ENCODE measurements at places on chromosomes 13 and 19.

GRCh38 chr13:42808341-42808940 is 27.1 kb downstream of the FAM216B start:
- no peak for DNase-seq

GRCh38 chr13:20219577-20219976 is 12.5 kb downstream of the GJB6 start:
- no peak for DNase-seq

- DNase-seq = no peak
Measured at GRCh38 chr13:93499991-93500390, 273.4 kb downstream of the GPC6 start.

GRCh38 chr13:79307433-79307861 is 98.6 kb downstream of the RBM26 start:
- no peak for DNase-seq

DNA sequence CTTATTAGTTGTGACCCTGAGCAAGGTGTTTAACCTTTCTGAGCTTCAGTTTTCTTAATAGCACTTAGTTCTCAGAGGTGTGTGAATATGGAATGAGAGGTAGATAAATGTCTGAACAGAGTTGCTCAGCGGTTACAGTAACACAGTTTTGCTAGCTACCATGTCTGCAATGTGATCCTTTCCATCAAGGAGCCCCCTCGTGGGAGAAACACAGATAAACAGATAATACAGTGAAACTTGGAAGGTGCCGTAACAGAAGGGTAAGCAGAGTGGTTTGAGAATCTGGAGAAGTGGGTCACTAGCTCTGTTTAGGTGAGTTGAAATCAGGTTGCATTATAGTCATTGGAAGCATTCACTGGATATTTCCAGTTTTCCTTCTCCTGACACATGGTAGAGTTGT is 38.9 kb downstream of the IRS2 start:
- no peak for DNase-seq

DNA sequence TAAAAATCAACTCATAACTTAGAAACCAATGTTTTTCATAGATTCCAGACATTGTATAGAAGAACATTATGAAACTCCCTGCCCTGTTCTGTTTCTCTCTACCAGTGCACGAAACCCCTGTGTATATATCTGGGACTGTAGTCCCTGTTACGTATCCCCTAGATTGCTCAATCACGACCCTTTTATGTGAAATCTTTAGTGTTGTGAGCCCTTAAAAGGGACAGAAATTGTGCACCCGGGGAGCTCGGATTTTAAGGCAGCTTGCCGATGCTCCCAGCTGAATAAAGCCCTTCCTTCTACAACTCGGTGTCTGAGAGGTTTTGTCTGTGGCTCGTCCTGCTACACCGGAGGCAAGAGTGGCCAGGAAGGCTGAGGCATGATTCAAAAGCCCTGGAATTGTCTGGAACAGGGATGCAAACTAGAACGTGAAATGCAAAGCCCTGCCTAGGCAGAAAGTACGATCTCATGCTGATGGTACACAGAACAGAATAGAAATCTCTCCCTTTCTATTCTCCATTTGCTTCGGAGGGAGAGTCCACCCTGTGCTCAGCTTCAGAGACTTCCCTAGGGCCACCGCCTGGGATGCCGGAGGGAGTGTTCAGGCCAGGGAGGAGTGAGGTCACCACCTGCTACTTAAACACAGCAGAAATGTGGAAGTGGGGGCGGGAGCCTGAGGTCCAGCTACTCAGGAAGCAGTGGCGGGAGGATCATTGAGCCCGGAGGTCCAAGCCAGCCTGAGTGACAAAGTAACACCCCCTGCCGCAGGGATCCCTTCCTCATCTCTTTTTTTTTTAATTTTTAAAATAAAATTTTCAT is 758 bp upstream of the ZNF888 start:
- no peak for DNase-seq

GRCh38 chr13:91135968-91136367 is 211.5 kb upstream of the MIR17HG start:
- no peak for DNase-seq

GRCh38 chr19:33365691-33366090 is 7.8 kb upstream of the CEBPG start:
- no peak for DNase-seq

DNA sequence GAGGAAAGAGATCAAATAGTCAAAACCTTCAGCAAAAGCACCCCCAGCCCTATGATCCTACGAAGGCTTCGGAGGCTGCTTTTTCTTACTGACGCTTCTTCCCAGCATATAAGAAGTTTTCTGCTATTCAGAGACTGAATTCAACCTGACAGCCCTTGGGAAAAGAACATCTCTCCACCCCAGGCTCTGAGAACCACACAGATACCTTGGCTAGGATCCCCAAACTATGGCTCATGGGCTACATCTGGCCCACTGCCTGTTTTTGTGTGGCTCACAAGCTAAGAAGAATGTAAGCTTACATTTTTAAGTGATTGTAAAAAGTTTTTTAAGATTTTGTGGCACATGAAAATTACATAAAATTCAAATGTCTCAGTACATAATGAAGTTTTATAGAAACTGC is 3.0 kb downstream of the SLC15A1 start:
- DNase-seq = no peak

DNA sequence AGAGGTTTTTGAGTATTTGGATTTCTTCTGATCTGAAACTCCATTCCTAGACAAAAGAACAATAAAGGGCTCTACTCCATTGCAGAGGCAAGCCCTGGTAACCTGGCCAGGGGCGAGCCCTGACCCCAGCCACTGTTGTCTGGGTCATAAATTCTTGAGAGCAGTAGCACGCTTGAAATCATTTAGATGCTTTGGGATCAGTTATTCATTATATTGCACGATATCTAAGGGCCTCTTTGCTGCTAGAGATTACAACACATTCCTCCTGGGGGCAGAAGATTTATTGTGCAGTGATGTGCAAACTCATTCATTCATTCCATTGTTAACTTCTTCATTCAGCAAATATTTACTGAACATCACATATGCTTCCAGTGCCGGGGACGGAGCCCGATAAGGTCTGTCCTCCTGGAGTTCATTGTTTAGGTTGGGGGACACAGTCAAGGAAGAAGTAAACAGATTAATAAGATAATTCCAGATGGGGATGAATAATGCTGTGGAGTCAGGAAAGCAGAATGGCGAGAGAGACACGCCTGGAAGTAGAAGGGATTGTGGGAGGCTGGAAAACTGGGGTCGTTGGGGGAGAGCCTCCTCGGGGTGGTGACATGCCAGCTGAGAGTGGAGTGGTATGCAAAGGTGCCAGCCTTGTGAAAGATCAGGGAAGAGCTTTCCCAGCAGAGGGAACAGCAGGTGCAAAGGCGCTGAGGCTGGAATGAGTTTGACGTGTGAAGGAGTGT is 34.9 kb downstream of the SIPA1L3 start:
- no peak for DNase-seq

DNA sequence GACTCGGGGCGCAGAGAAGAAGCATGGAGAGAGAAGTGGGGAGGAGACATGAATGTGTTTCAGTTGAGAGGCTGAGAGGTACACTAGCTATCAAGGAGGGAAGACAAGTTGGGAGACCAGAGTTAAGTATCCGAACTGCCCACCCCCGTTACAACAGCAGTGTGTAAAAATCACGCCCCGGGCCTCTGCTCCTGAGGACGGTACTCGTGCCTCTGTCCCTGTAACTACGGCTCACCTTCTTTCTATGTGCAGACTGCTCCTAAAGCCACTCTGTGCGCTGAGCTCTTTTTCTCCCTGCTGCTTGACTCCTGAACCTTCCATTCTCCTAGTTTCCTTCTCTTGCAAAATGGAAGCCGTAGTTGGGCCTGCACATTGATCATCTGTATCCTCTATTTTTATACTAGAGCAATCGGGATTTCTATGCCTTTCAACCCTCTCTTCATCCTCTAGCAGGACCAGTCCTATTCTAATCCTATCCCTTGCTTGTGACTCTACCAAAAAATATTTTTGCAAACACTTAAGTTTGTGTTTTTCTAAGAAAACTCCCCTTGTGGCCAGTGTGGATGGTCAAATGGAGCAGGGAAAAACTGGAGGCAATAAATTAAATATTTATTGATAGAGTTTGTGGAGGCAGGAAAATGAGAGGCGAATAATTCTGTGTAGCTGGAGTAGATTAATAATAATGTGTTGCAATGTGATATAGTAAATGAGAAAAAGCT is 569 bp downstream of the POLR1D start:
- no peak for DNase-seq

- no peak for DNase-seq
Measured at GRCh38 chr19:19297759-19298158, 22.6 kb downstream of the SUGP1 start.

GRCh38 chr13:112325920-112326645 is 50.1 kb upstream of the SPACA7 start:
- no peak for DNase-seq

DNA sequence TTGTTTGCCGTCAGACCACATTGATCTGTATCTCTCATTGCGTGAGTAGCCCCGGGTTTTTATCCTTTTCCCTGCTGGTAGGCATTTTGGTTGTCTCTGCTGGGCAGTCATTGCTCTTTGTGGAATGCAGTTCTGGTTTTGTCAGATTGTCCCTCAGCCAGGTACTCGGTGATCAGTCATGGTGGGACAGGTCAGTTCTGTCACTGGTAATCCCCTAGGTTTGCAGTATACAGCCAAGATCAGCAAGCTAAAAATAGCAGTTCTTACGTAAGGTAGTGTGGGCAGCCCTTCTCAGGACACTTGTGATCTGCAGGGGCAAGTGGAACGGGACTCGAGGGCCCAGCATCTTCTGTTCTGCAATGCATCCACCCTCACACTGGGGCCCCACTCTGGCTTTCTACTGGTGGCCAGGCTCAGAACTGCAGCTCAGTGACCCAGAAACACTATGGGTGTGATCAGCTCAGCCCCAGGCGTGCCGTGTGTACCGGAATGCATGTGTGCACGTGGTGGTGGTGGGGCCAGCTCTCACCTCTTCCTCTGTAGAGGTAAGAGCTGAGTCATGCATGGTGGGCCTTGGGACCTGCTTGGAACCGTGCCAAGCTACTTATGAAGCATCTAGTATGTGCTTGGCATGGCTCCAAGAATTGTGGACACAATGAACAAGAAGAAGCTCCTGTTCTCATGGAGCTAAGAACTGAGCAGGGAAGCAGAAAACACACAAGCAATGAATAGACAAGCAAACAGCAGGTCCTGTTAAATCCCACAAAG is 6.3 kb downstream of the PLEKHF1 start:
- peak; percentile 43 for DNase-seq

DNA sequence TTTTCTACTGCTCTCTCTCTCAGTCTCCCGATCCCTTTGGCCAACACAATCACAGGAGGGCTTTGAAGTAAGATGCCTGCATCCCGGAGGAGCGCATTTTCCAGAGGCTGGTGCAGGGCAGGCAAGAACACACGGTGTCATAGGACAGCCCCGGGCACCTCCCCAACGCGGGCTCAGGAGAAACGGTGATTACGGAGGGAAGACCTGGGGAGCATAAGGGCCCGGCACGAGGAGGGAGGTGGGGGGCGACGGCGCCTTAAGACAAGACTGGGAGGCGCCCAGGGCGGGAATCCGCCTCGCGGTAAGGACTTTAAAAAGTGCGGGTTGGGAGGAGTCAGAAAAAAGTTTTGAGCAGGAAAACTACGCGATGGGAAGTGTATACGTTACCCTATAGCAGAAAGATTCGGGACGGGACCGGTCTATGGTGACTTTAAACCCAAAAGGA is 18.7 kb upstream of the ZNF888 start:
- DNase-seq = no peak

- DNase-seq = no peak
Measured at GRCh38 chr19:55186080-55186479, 6.0 kb upstream of the SYT5 start.

- DNase-seq = no peak
Measured at GRCh38 chr19:13883516-13884064, 6.7 kb downstream of the NANOS3 start.

- no peak for DNase-seq
Measured at GRCh38 chr19:9842834-9843625, 7.9 kb downstream of the PIN1 start.

GRCh38 chr13:84810781-84811180 is 928.5 kb upstream of the SLITRK1 start:
- DNase-seq = no peak
